ENCODE measurements at places on chromosomes 16 and 17.

- no peak for DNase-seq
Measured at GRCh38 chr17:48616717-48617470, 1.8 kb upstream of the HOXB8 start.

DNA sequence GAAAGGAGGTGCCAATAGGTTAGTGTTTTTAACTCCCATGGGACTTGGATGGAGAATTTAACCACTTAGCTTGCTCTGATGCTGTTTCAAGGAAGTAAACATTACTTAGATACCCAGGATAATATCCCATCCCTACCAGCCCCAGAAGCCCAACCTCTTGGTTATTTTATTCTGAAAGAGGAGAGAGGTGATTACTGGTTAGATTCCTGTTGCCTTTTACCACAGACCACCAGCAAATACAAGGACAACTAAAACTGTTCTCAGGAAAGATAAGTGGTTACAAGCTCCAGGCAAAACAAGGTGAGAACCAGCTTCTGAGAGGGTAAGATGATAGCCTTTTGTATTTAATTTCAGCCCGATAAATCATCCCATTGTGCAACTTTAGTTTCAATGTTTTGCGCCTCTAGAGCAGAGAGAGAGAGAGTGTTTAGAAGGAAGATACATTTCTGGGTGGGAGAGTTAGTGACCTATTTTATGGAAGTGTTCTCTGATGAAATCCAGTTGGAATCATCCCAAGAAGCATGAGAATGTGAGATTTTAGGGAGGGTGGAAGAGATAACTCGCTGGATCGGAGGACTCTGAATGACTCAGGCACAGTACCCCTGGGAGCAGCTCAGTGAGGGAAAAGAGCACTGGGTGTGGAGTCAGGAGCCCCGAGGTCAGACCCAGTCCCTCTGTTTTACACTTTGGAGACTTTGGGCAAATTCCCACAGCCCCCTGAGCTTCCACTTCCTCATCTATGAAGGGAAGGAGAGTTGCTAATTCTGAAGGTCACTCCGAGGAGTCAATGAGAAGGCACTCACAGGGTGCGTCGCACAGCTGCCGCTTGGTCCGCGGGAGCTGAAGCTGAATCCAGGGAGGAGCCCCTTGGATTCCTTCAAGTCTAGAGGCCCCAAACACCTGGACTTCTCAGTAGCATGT lies 12.1 kb downstream of the GLP2R start:
- DNase-seq = peak; percentile 72

GRCh38 chr17:57090560-57091185 lies 5.6 kb downstream of the AKAP1 start:
- no peak for DNase-seq

- DNase-seq = no peak
Measured at GRCh38 chr16:5225931-5226655, 128.5 kb upstream of the EEF2KMT start.

GRCh38 chr17:80377798-80378197 lies 37.2 kb upstream of the ENDOV start:
- DNase-seq = peak; percentile 31

DNA sequence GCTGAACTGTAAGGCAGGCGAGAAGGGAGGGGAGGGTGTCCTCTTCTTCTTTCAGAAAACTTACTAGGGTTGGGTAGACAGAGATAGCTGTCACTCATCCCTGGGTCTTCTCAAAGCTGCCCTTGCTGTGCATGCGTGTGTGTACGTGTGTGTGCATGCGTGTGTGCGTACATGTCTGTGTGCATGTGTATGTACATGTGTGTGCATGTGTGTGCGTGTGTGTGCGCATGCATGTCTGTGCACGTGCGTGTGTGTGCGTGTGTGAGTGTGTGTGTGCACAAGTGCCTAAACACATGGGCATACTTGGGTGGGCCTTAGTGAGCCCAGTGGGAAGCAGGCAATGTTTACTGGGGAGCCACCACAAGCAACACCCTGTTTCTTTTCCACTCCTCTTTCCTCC lies 154.8 kb upstream of the TNRC6C start:
- no peak for DNase-seq

DNA sequence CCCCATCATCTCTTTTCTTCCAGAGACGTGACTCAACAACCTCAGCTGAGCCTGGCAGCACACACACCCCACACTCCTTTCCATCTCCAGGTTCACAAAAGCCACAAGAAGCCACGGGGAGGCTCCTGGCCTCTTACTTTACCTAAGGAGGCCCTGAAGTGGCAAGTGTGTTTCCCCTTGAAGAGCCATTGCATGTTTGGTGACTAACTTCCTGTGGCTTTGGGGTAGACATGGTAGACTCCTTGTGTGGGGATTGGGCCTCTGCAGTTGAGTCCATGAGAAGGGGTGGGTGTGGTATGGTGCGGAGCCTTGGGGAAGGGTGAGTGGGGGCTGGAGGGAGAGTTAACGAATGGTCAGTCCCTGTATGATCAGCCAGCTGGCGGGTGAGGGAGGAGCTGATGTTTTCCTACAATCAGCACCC lies 24.2 kb downstream of the SAP30BP start:
- DNase-seq = no peak

GRCh38 chr17:2244545-2245525 lies 58.8 kb downstream of the SMG6 start:
- peak; percentile 91 for DNase-seq

DNA sequence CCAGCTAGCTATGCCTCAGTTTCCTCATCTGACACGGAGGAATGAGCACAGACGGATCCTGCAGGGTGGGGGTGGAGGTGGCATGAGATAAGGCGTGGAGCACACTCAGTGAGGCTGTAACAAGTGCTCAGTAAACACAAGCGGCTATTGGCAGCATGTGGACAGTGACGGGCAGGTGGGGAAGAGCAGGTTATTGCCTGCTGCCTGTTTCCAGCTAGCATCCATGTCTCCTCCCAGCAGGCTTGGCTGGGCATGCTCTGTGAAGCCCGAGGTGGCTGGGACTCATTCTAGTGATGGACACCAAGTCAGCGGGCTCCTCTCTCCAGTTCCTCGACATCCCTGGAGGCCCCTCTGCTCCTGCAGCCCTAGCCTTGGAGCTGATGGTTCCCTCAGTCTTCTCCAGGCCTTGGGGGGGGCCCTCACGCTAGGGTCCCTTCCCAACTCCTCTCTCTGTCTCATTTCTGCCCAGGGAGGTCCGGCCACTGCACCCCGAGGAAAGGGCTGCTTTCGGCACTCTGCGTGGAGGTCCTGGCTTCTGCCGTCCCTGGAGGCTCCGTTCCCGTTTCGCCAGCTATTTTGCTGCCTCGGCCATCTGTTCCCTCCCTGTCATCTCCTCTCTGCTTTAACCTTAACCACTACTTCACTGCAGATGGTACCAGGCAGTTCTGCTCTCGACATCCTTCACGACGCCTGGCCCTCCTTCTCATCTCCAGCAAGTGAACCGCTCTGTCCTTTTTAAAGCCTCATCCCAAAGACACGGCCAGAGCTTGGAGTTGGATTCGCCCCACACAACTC lies 6.2 kb downstream of the RTN4RL1 start:
- no peak for DNase-seq

DNA sequence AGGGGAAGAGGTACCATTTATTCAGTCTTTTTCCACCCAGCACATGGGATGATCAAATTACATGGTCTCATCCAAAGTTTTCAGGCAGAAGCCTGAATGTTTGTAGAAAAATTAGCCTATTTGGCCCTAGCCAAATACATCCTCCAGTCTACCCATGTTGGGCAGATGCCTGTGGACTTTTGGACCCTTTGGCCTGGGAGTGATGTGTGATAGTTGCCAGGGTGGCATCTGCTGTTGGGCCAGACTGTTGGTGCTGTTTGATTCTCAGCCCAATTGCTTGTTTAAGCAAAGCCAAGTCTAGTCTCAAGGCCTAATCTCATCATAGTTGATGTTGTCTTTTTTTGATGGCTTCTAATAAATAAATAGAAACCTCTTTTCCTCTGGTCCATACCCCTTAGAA lies 419.0 kb downstream of the CDH13 start:
- DNase-seq = no peak

DNA sequence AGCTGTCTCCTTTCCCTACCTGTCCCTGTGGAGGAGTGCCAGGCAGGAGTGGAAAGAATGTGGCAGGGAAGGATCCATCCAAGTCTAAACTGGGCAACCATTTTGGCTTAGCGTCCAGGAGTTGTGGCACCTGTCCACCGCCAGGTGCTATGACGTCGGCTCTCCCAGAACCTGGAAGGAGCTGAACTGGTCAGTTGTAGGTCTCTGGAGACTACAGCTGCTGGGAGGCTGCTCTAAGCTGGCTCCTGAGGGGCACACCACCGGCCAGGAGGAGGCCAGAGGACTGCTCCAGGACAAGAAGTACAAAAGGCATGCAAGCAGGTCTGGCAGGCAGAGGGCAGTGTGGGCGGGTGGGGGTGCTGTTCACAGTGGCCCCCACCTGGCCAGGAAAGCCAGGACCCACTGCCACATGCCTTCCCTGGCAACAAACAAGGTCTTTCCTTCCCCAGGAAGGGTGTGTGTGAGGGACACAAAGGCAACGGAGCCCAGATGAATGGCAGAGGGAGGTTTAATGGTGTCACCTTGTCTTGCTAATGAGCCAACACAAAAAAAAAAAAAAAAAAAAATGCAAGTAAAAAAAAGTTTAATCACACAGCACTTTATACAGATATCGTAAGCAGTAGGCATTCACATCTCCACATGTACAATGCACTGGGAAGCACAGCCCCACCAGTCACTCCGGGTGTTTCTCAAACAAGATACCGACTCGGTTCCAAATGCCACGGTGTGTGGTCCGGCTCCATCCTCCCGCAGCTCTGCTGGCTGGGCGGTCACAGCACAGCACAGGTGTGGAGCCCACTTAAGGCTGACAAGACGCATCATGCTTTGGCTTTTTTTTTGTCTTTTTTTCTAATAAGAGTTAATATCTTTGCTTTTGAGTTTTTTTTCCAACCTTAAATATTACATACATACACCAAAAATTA lies 4.8 kb downstream of the SPHK1 start:
- no peak for DNase-seq

GRCh38 chr16:2584729-2585650 lies 47.2 kb downstream of the PDPK1 start:
- peak; percentile 64 for DNase-seq

- no peak for DNase-seq
Measured at GRCh38 chr16:11587643-11588247, 1.0 kb upstream of the LITAF start.

DNA sequence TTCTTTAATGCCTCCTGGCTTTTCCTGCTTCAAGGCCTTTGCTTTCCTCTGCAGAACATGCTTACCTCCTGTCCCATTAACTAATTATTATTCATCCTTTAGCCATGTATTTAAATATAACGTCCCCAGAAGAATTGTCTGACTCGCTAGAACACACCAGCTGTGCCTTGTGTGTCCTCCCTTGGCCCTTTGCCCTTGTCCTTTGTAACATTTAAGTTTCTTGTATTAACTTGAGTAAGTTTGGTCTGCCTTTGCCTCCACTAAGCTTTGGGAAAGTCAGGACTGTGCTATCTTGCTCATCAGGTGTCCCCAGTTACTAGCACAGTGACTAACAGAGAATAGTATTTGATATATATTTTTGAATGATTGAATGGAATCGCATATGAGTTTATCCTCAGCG lies 29.6 kb upstream of the ABCA9 start:
- DNase-seq = no peak

DNA sequence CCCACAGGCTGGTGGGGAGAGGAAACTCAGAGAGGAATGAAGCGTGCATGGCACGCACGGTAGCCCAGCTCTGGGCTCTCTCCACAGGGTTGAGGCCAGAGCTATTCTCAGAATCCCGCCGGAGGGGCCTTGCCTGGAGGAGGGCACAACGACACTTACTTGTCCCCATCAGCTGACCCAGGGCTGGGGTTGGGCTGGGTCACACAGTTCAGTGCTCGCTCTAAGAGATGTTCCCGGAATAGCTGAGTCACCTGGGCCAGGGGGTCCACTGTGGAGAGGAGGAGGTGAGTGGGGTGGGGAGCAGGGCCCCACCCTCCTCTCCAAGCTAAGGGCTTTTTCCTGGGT lies 21.8 kb downstream of the SREBF1 start:
- DNase-seq = no peak

- DNase-seq = no peak
Measured at GRCh38 chr17:56718515-56718914, 115.2 kb downstream of the C17orf67 start.

GRCh38 chr17:42288803-42289610 lies 709 bp downstream of the STAT5A start:
- no peak for DNase-seq

DNA sequence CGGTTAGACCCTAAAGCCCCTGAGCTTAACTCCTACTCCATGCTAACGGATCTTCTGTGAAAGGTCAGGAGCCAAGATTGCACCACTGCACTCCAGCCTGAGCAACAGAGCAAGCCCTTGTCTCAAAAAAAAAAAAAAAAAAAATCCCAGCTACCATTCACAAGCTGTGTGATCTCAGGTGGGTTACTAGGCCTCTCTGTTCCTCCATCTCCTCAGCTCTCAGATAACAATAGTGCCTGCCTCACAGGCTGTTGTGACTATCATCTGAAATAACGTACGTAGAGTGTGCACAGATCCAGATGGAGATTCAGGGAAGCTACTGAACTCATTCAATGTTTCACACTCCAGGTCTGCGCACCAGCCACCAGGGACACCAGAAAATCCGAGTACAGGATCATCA lies 57.8 kb downstream of the C16orf95 start:
- DNase-seq = no peak

DNA sequence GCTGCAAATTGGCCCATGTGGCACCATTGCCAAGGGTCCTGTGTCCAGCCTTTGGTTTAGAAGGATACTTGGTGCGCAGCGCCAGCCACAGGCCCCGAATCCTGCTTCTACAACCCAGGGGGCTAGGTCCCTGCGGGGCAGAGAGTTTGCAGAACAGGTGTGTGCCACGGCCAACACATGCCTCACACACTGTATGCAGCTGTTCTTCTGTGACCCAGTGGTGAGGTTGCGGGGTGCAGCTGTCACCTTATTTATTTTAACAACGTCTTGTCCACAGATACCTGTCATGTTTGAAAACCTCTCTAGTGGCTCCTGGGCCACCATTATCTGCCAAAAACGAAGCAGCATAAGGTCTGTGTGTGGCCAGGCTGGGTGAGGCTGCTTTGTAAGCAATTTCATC lies 11.6 kb downstream of the CBFA2T3 start:
- no peak for DNase-seq

- DNase-seq = no peak
Measured at GRCh38 chr17:21004016-21004930, 38.5 kb downstream of the USP22 start.

Measured in tibial artery (tissue), 4 donors.